Stimulated activated naive CD8-positive, alpha-beta T cell treated with anti-CD3 and anti-CD28 coated beads, Interleukin-15, amount 100 ng/mL, for 72 hours (primary cell): ENCODE measurements at places on chromosomes 3 and 15.

- DNase-seq, result no peak
Observed at GRCh38 chr3:112610121-112610520, 30.8 kb downstream of the CCDC80 start.

DNA sequence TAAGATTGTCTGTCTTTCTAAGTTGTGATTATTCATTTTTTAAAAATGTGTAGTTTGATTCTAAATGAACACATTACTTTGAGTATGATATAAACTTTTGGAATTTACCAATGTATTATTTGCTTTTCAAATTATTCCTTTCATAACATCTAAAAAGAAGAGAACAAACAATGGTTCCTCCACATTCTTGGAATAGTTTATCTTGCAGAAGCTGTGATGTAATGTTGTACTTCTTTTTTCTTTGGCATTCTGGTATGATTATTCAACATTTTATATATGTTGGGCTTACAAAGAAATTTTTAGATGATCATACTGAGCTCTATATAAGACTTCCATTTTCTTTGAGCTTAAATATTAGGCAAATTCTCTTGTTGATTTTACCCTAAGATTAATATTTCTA, 419.2 kb downstream of the DIPK2A start:
- no peak for DNase-seq

DNA sequence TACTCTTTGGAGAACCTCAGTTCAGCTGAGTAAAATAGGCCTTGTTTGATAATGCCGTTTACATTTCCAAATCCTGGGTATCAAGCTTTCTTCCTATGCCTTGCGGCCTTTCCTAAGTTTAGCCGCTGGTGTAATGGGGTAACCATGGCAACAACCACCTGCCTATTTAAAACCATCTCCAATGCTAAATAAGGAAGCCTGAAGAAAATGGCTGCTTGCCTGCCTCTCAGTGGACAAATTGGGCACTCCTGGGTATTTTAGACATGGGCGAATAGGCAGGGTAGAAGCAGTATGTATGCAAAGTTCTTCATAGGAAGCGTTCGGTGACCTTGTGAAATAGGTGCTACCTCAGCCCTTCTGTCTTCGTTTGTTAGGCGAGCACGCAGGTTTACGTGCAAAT, 122.7 kb downstream of the DGKG start:
- DNase-seq, result no peak

GRCh38 chr3:15601046-15601398, 347 bp downstream of the HACL1 start:
- DNase-seq, result no peak

DNA sequence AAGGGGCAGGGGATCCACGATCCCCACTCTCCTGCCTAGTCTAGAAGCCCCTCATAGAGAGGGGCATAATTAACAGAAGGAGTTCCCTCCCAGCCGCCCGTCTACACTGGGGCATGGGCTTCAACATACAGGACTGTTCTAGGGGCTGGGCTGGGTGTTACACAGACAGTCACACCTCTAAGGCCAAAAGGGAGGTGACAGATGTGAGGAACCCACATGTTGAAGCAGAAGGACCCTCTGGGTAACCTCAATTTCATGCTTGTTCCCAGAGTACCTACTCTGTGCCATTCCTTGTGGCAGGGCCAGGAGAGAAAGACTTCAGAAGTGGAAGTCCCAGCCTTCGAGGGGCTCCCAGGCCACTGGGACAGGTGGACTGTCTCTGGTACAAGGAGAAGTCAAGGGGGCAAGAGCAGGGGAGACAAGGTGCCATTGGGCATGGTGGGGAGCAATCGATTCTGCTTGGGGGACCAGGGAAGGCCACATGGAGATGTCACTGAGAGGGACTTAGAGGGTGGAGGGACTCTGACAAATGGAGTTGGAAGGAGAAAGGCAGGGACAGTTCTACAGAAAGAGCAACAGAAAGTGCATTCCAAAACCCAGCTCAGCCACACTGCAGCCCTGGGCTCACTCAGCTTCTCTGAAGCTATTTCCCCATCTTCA, 71.3 kb downstream of the CPN2 start:
- DNase-seq, result no peak

GRCh38 chr15:95953032-95953431, 377.5 kb upstream of the NR2F2 start:
- no peak for DNase-seq

- no peak for DNase-seq
Observed at GRCh38 chr3:50533316-50533715, 29.9 kb upstream of the CACNA2D2 start.

GRCh38 chr3:88641033-88641604, 466.3 kb upstream of the EPHA3 start:
- DNase-seq, result no peak

DNA sequence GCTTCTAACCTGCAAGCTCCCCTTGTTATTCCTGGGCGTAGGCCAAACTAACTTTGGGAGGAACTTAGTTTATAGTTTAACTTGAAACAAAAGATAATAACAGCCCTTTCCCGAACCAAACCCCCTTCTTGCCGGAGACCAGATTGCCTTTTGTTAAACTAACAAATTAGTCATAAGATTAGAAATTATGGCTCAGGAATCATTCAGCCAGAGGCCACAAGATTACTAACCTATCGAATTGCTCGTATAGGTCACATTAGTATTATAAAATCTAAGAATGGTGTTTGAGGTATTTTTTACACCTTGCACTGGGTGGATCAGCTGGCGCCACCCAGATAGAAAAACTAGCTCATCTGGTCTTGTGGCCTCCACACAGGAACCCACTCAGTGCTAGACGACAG, 65.3 kb upstream of the RAP2B start:
- no peak for DNase-seq

DNA sequence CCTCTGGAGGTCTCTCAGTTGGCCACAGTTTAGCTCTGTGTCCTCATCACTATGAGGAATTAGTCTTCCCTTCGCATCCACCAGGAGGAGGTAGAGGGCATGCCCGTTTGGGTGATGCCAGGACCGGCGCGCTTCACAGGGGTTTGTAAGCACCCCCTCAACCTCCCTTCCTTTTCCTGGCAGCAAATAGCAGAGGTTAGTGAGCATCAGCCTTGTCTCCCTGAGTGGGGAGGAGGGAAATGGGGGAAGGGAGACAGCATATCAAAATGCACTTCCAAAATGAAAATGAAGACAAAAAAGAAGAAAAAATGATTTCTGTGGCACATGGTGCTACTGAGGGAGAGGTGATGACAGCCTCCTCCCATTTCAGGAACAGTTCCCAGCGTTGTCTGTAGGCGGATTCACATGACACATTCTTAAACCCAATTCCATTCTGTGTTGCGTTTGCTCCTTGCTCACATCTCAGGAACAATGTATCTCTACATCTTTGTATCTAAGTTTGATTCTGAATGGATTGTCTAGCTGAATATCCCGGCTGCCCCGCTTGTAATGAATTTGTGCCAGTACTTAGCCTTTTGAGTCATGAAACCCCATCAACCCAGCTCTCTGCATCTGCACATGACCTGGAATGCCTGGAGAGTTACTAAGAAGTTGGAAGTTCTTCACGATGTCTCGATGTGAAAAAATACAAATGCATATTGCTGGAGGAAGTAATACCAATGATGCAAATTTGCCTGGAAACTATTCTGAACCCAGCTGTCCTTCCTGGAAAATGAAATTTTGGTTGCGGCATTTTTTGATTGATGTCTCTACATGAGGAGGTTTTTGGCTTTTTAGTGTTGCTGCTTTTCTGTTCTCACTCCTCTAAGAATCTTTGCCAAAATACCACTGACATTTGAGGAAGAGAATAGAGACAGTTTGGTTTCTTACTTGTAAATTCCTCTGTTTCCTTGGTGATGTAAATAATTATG, 45.2 kb downstream of the TYRO3 start:
- DNase-seq, result peak; percentile 55

DNA sequence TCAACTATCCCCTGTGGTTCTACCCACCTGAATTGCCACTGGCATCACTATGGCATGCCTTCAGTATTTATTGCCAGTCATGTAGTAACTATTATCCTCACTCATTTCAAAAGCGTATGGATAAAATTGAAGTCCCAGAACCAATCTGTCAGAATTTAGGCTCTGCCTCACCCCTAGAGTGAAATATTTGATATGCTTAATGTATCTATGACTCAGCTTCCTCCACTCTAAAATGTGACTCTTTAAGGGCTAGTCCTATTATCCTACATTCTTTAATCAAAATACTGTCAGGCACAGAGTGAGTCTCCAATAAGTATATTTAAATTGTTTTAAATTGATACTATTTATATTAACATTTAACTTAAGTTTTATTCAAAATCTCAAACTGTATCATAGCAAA, 27.6 kb downstream of the ARPP21 start:
- DNase-seq, result no peak

GRCh38 chr15:40100123-40100946, 8.3 kb downstream of the BMF start:
- no peak for DNase-seq

GRCh38 chr15:64930019-64930652, 18.4 kb downstream of the ANKDD1A start:
- no peak for DNase-seq

- peak; percentile 61 for DNase-seq
Observed at GRCh38 chr3:153162513-153163392, 727 bp downstream of the RAP2B start.

DNA sequence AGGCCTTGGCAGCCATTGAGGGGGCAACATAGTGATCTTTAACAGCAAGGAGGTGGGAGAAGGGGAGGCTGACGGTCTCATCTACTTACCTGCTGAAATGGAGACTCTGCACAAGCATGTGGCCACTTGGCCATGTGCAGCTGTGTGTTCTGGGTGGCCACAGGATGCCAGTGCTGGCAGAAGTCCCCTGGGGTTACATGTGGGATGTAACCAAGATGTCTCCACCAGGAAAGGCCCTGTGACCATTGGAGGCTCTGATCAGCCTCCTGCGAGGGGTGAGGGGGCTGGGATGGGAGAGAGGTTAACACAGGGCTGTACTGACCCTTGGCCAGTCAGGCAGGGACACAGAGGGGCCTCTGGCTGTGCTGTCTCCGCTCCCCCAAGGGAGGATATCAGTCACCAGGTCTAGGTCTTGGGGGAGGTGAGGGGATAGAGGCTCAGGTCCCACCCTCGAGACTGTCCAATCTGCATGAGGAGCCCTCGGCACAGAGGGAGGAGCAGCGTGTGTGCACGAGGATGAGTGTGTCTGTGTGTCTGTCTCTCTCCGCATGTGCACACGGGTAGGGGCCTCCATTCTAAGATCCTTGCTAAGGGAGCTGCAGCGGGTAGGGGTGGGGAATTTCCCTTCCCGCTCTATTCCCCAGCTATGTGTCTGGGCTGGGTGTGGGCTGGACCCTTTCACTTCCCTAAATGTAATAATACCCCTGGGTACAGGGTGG, 19.5 kb downstream of the PRKCD start:
- no peak for DNase-seq

DNA sequence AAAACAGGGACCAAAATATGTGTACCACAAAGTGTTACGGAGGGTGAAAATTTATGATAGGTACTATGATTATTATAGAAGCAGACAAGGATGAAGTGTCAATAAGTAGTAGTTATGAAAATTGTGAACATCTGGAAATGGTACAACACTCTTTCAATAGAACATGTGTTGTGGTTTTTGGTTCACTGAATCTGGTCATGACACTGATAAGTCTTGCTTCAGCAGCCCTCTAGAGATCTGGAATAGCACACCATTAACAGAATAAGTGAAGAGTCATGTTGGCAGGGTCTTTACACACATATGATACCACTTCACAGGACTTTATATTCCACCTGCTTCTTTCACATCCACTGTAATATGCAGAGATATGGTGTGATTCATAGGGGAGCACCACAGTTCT, 985.2 kb upstream of the SEMA6D start:
- no peak for DNase-seq

DNA sequence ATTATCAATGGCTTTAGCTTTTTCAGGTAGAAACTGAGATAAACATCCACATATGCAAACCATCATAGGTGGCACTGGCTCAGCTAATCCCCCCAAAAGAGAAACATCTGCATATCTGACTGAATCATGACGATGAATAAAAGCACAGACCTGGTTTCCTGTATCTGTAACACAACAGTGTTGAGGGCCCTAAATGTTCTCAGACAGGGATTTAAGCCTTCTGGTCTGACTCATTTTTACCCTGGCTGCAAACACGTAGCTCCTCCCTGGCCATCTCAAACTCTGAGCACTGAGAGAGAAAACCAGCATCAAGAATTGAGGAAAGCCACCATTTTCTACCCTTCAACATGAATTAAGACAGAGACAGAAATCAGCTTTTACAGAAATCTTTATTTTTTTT, 35.2 kb downstream of the GLB1 start:
- no peak for DNase-seq

GRCh38 chr3:188617270-188617669, 463.3 kb downstream of the LPP start:
- DNase-seq, result no peak

GRCh38 chr3:194396859-194397756, 2.0 kb downstream of the GP5 start:
- DNase-seq, result peak; percentile 63

DNA sequence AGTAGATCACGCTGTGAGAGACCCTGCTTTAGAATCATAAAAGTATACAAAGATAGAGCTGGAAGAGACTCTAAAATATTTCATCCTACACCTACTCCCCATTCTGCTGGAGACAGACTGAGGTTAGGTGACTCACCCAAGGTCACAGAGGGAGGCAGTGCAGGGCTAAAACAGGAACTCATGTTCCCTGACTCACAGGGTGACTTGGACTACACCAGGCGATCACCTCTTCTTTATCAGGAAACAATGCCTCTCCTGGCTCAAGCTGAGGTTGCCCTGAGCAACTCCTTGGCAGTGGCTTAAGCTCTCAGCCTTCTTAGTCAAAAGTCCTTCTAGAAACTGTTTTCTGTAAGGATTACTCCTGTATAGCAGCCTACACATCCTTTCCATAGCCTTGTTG, 26.4 kb upstream of the TNFAIP8L3 start:
- no peak for DNase-seq

- no peak for DNase-seq
Observed at GRCh38 chr3:195250473-195251251, 20.3 kb downstream of the XXYLT1 start.

GRCh38 chr3:171225165-171225564, 198.6 kb upstream of the SLC2A2 start:
- DNase-seq, result no peak

DNA sequence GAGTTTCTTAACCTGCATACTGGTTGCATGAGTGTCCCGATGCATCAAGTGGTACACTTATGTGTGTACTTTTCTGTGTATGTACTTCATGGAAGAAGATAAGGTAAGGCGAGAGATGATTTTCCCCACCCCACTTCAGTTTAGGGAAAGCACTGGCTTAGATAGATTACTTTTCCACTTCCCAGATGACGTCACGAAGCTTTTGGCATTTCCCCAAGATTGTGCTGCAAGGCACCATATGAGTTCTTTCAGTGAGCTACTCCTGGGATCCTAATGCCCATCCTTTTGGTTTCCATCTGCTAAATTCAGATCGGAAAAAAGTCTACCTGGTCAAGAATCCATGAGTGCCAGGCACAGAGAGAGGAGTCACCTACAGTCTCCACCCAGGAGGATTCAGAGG, 4.5 kb downstream of the IL17RB start:
- no peak for DNase-seq

DNA sequence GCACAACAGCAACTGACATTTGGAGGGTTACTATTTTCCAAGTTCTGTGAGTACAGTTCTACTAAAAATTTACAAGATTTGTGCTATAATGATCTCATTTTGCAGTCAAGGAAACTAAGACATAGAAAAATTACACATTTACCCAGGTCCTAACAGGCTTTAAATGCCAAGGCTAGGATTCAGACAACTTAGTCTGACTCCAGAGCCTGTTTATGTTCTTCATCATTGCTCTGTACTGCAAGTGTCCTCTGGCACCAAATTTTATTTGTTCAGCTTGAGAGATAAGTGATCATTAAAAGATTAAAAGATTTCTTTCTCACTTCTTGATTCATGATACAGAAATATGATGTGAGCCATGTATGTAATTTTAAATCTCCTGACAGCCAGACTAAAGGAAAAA, 290.8 kb downstream of the UBE2E2 start:
- no peak for DNase-seq
